AG04450 (cell line): ENCODE measurements at places on chromosomes 3 and 15.

GRCh38 chr15:56533731-56534403, 68.9 kb upstream of the MNS1 start:
- no peak for DNase-seq

- DNase-seq = peak; percentile 18
Observed at GRCh38 chr15:66288551-66289185, 4.7 kb upstream of the DIS3L start.

GRCh38 chr3:95311272-95311671, 1248.4 kb downstream of the NSUN3 start:
- DNase-seq = no peak

- DNase-seq = no peak
Observed at GRCh38 chr15:67944010-67944641, 104.3 kb upstream of the RNU6-1 start.

GRCh38 chr3:187228740-187229139, 31.5 kb downstream of the RTP1 start:
- DNase-seq = no peak

GRCh38 chr15:73832657-73833056, 40.7 kb upstream of the TBC1D21 start:
- DNase-seq = no peak

DNA sequence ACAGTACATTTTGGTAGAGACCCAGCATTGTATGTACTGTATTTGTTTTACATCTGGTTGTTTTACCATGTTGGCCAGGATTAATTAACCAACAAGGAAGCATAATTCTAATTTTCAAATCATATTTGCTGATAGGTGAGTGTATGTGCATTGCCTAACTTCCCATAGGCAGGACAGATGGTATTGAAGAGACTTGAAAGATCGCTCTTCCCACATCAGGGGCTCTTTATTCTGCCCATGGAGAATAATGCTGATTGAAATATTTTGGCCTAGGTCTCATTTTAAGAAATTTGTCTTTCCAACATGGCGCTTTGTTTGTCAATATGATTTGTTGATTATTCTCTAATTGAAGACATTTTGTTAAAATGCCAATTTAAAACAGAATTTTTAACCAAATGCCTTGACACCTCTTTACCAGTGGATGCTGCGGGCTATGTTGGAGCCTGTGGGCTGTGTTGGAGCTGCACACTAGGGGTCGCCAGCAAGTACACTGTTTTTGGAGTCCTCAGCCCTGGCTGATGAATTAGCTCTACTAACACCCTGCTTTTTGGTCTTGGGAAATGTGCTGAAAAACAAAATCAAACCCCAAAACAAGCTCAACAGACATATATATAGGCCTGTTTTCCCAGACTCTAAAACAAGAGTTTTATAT, 5.3 kb downstream of the P2RY12 start:
- no peak for DNase-seq

DNA sequence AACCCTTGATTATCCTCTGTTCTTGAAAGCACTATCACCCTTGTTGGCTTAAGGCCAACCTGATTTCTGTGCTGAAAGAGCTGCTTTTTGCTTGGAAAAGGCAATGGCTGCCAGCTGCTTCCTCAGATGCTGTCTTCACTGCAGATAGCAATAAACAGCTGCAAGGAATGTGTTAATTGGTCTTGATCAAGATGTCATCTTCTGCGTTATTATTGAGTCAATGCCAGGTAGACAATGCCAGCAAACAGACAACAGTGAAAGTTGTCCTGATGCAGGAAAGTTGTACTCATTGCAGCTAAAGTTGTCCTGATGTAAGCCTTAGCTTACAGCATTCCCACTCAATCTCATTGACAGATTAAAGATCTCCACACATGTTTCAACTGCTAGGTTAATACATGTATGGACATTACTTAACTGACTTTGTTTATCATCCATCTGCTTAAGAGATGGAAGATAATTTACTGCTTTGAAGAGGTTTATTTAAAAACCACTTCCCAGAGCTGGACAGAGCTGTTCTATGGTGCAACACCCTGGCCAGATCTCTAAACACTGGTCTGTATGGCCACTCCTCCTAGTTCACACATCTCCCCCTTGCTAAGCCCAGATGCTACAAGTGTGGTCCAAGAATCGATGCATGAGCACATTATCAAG, 251.0 kb upstream of the MCTP2 start:
- DNase-seq = no peak

DNA sequence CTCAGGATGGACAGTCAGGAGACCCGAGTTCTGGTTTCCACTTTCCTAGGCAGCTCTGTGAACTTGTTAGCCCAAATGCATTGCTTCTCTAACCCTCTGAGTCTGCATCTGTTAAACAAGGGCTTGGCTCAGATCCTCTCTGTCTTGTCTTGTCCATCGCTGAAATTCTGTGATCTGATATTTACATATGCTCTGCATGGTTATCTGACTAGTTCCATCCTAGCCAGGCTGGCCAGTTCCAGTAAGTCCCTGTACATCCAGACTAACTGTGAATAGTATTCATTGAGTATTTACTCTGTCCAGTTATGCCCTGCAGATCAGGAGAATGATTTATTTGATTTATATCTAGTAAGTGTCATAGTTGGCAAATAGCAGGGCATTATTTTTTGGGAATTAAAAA, 27.0 kb upstream of the SV2B start:
- DNase-seq = no peak

- DNase-seq = no peak
Observed at GRCh38 chr3:20747741-20748140, 561.7 kb upstream of the SGO1 start.

GRCh38 chr3:30368978-30369377, 237.4 kb upstream of the TGFBR2 start:
- no peak for DNase-seq

DNA sequence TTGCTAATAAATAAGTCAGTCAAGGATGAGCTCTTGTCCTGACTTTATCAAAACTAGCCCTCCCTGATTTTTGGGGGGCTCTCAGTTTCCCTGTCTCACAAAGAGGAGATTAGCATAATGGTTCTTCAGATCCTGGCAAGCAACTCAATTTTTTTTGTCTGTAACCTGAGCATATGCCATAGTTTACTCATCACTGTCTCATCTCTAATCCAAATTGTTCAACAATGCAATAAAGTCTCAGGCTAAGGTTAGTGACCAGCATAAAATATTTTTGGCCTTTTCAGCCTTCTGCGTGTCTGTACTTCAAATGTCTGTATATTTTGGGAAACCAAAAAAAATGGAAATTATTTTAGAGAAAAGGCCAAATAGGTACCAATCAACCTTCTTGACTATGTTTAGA, 465.6 kb upstream of the TPRG1 start:
- no peak for DNase-seq

DNA sequence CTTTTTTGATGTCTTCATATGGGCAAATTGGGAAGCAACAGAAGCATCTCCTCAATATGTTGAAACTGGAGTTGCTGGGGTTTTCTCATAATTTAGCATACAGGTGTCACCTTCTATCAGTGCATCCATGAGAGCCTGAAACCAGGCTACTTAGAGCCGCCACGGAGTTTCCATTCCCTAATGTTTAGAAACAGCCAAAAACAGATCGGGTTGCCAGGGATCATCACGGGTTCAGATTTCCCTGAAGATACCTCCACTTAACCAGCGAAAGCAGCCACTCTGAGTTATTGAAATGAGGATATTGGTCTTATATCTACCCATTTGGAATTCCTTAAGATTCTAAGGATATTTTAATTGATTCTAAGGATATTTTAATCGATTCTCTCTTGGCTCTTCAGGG, 14.5 kb downstream of the TERB2 start:
- no peak for DNase-seq
